ENCODE measurements at places on chromosomes 7 and 10.

DNA sequence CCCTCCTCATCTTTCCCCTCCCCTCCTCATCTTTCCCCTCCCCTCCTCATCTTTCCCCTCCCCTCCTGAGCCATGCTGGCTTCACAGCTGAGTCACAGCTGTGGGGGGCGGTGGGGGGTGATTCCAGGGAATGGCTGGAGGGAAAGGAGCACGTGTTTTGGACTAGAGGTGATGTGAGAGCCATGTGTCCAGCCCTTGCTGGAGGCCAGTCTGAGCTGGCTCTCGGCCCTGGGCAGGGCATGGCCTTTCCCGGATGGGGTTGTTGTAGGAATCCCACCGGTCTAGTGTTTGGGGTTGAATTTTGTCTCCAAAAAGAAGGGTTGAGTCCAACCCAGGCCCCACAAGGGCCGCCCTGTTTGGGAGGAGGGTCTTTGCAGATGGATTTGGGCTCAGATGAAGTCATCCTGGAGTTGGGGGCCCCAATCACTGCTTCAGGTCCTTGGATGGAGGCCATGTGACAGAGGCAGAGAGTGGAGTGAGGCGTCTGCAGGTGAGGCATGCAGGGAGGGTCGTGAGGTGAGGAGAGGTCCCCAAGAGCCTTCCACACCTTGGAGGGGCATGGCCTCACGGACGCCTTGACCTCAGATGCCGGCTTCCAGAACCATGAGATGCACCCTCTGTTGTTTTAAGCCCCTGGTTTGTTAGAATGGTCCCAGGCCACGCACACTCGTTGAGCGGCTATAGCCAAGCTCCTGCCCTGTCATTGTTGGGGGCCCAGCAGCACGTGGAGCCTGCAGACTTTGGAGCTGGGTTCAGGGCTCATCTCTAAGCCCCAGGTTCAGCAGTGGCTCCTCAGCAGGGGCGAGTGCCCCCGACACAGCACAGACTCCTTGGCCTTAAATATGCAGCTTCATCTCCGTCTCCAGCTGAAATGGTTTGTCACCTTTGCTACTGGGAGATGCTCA is 101.6 kb downstream of the DNAJB6 start:
- DNase-seq = no peak

DNA sequence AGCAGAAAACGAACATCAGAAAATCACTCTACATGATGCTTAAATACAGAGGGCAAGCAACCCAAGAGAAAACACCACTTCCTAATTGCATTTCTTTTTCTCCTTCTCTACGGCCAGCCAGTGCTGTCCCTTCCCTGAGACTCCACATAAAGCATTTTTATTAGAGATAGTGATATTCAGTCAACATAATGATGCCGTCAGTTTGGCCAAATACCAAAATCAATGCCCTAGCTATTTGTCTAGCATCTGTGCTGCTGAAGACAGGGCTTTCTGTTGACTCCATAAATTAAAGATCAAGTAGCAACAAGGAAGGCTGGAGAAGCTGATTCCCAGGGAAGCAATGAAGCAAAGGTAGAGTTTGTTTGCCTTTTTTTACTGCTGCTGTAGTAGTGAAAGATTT is 1024.9 kb downstream of the REEP3 start:
- DNase-seq = no peak

- DNase-seq = no peak
These were observed 16.9 kb downstream of the KCNMA1 start for GRCh38 chr10:77620731-77621130.

- DNase-seq = no peak
These were observed 3.8 kb downstream of the UPK3B start for GRCh38 chr7:76513817-76514799.

GRCh38 chr10:59678884-59679301 is 30.8 kb downstream of the SLC16A9 start:
- DNase-seq = peak; percentile 56

GRCh38 chr10:117418121-117418520 is 42.9 kb upstream of the PDZD8 start:
- peak; percentile 40 for DNase-seq

DNA sequence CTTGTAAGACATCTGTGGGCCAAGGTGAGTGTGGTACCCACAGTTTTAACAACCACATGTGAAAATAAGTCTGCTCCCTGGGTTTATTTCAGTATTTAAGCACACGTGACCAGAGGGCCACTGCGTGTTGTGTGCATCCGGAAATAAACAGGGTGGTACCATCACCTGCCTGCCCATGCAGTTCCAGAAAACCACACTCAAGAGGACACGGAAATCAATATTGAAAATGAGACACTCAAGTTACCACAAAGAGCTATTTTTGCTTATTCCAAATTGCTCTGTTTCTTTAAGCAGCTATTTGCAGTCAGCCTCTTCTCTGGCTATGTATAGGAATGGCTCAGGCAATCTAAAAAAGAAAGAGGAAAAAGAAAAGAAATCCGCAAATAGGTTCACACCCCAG is 71.8 kb upstream of the LOXL4 start:
- no peak for DNase-seq

DNA sequence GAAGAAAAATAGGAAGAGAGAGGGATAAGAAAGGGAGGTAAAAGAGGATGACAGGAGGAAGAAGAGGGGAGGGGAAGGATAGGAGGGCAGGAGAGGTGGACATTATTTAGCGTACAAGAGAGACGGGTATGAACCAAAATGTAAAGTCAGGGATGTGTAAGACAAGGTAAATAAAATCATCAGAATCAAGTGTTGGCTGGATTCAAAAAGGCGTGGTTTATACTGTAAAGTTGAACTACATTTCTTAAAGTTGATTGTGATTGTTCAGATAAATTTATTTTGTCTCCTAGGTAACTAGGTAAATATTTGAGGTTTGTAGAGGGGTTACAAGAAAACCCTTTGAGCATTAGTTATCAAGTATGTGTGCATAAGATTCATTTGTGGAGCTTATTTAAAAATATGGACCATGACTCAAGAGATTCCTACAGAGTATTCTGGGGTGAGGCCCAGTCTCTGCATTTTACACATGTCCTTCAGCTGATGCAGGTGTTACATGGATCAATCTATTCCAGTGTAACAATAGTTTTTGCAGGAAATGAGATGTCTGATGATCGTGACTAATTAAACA is 512.1 kb upstream of the MBL2 start:
- DNase-seq = no peak

DNA sequence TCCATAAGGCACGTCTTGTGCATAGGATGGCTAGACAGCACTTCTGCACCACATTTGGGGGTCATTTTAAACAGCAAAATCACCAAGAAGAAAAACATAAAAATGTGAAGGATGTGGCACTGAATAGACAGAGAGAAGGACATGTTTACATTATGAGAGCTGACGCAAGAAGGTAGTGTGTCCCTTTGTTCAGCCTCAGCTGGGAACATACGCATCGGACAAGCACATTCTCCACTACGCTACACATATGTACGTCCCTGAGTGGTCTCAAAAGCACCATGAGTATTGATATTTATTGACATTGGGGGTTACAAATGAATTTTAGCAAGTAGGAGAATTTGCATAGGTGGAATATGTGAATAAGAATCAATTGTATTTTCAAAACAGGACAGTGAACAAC is 20.2 kb downstream of the DDC start:
- no peak for DNase-seq

- no peak for DNase-seq
These were observed 141.3 kb downstream of the SKAP2 start for GRCh38 chr7:26723129-26723528.

GRCh38 chr7:139034855-139035585 is 822 bp downstream of the ZC3HAV1L start:
- peak; percentile 34 for DNase-seq

GRCh38 chr7:14073988-14074387 is 84.5 kb upstream of the ETV1 start:
- no peak for DNase-seq
